ENCODE measurements at places on chromosomes 2 and 18.

GRCh38 chr2:125643585-125643984, 1012.4 kb upstream of the GYPC start:
- no peak for DNase-seq

DNA sequence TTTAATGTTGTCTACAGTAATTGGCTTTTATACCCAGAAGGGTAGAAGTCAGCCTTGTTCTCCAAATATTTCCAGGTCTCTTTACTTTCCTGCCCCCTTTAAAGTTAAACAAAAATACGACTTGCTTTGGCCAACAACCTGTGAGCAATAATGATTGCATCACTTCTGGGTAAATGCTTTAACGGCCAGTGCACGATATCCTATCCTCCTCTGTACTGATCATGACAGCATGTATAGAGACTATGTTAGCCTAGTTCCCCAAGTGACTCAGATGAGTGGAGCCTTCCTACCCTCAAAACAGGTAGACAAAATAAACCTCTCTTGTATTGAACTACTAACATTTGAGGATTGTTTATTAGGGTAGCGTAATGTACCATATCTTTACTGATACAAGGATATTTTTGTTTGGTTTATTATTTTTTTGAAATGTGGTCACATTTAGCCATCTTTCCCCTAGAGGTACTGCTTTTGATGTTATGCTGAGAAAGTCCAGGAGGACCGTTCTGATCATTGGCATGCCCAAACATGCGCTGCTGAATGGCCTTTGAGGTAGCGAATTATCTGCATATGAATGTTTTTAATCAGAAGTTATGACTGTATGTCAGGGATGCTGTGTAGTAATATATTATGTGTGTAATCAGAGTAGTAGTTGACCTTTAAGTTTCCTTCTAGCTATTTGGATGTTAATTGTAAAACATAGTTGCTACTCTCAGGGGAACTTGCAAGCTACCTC, 262.6 kb upstream of the DCC start:
- DNase-seq = no peak

- DNase-seq = no peak
These were observed 320.7 kb downstream of the CYP26B1 start for GRCh38 chr2:71826826-71827523.

- DNase-seq = no peak
These were observed 33.9 kb upstream of the RMP24 start for GRCh38 chr18:35938562-35938961.
